Foreskin fibroblast (primary cell): ENCODE measurements at places on chromosomes 16 and 17.

DNA sequence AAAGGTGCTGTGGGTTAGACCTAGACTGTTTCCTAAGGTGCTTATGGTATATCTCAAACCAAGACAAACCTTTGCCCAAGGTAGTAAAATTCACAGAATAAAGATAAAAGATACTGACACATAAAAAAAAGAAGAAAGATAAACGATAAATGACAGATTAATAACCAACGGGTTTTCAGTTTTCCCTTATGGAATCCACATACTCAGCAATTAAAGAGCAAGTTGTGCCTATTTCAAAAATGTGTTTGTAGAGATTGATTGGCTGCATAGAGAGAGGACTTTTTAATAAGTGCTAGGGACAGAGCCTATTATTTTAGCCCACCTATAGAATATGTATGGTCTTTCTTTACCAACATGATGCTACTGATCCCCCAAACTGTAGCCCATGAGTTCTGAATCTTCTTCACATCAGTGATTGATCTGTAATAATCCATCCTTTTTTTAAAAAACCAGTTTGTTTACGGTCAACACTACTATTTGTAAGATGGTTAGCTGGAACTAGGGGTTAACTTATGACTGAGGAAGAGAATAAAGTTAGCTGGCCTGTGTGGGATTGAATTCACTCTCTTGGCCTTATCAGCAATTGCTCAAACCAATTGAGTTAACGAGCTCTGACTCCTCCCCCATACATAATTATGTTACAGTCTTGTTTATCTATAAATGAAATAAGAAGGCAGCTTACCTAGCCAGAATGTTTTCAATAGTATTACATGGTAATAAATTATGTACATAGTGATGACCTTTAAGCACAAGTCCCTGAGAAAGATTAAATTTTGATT is 53.8 kb downstream of the SNX11 start:
- DNase-seq = no peak

DNA sequence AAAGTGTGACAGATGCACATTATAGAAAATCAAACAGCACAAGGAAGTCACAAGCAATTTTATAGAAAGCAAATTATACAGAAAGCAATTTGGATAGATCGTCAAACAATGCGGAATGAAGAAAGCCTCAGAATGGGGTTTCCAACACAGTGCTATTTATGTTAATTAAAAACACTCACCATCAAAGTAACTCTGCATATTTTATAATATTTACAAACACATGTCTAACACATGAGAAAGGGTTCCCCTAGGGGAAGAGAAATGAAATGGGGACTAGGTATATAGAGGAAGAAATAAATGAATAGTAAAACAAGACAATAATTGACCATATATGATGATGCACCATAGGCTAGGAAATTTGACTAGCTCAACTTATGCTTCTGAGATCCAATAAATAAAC is 171.2 kb upstream of the XYLT1 start:
- DNase-seq = no peak

GRCh38 chr17:78241277-78242023 is 10.0 kb downstream of the TMEM235 start:
- peak; percentile 19 for DNase-seq

GRCh38 chr17:34840750-34841149 is 120.5 kb downstream of the CCT6B start:
- DNase-seq = no peak

GRCh38 chr16:16186820-16187219 is 36.5 kb downstream of the ABCC6 start:
- no peak for DNase-seq

GRCh38 chr16:80191928-80192327 is 348.9 kb upstream of the DYNLRB2 start:
- no peak for DNase-seq
